Stromal cell of bone marrow (primary cell): ENCODE measurements at places on chromosomes 7 and 10.

- DNase-seq, result no peak
Observed at GRCh38 chr10:117412469-117413010, 37.3 kb upstream of the PDZD8 start.

- DNase-seq, result no peak
Observed at GRCh38 chr7:94440451-94441039, 45.9 kb downstream of the COL1A2 start.

DNA sequence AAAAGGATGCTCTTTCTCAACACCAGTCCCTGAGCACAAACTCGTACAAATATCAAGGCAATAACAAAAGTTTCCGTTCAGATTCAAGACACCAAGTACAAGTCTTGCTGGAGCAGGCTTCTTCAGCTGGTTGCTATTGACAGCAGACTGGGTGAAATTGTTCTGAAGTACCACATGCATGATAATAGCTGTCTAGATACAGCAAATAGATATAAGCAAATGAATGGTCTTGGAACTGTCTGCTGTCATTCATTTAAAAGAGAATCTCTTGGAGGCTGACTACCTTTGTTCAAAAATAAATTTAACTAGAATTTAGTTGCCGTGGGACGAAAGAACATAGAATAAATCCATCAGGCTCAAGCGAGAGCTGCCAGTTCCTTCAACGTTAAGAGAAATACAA is 35.5 kb downstream of the SORCS1 start:
- DNase-seq, result no peak

DNA sequence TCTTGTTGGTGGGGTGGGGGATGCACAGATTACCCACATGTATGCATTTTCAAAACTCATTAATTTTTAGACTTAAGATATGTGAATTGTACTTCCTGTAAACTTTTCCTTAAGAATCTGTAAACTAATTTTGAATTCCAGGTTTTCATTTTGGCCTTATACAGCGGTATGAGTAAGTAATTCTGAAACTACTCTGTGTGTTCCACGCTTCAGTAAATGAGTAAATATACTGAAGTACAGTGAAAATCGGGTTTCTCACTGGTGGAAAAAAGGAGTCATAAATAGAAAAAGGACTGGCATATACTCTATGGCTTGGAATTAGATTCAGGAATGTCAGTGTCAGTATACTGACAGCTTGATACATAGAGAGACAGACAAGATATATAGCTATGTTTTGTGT is 72.8 kb downstream of the CTTNBP2 start:
- DNase-seq, result no peak

GRCh38 chr7:82210416-82211184 is 233.0 kb downstream of the CACNA2D1 start:
- no peak for DNase-seq

GRCh38 chr7:3495954-3496353 is 194.9 kb downstream of the SDK1 start:
- no peak for DNase-seq

DNA sequence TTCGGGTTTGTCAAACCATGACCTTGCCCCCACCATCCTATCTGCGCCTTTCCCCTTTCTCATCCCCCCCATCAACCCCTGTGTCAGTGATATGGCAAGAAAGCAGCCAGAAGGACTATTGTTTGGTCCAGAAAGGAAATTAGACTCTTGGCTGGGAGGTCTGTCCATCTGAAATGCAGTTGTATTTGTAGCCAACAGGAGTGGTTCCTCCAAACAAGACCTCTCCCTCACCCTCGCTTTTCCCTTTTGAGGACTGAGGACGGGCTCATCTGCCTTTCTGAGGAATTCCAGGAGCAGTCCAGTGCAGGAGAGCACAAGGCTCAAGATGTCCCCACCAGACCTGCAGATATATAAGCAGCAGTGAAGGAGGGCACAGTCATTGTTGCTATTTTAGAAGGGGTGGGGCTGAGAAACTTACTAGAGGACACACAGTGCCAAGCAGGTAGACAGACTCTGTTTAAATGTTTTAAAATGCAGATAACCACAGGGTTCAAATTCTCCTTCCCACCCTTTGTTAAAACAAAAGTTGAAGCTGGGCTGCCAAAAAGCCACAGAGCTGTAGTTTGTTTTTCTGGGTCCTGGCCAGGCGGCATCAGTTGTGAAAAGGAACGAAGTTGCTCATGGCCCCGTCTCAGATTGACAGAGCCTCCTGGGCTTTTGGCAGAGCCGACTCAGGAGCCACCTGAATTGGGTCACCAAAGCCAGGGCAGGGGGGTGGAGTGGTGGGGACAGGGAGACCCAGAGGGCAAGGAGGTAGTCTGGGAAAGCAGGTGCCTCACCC is 37.3 kb downstream of the CYP17A1 start:
- DNase-seq, result no peak

DNA sequence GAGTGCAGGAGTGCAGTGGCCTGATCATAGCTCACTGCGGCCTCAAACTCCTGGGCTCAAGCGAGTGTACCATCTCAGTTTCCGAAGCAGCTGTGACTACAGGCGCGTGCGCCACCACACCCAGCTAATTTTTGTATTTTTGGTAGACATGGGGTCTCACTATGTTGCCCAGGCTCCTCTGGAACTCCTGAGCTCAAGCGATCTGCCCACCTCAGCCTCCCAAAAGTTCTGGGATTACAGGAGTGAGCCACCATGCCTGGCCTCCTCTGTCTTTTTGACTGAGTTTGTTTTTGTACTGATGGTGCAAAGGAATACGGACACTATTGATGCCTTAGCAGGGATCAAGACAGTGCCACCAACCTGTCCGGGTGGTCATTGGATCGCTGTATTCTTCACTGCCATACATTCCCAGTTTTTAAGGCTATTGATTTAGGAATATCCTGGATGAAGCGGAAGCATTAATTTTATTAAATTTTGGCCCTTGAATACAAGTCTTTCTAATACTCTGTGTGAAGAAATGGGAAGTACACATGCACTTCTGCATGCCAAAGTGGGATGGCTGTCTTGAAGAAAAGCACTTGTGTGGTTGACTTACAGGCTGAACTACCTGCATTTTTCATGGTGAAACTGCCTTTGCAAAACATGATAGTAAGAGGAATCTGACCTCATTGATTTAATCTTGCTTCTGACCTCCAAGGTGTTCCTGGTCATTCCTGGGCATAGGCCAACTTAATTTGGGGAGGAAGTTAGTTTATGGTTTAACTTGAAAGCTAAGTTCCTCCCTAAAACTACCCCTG is 2.1 kb upstream of the CUL2 start:
- DNase-seq, result no peak

GRCh38 chr7:46468753-46469356 is 547.8 kb upstream of the IGFBP3 start:
- DNase-seq, result no peak
